Activated CD8-positive, alpha-beta memory T cell treated with anti-CD3 and anti-CD28 coated beads, Interleukin-2, amount 10 ng/mL, durations not matched to agents 7 days and 5 days (primary cell): ENCODE measurements at places on chromosomes 11 and 22. TPM values are rescaled to one million over a fixed set of nuclear protein-coding genes. Genes with fewer than 3 reads are reported as not detected.

The OR4C45 gene
- not detected for total RNA-seq

DNA sequence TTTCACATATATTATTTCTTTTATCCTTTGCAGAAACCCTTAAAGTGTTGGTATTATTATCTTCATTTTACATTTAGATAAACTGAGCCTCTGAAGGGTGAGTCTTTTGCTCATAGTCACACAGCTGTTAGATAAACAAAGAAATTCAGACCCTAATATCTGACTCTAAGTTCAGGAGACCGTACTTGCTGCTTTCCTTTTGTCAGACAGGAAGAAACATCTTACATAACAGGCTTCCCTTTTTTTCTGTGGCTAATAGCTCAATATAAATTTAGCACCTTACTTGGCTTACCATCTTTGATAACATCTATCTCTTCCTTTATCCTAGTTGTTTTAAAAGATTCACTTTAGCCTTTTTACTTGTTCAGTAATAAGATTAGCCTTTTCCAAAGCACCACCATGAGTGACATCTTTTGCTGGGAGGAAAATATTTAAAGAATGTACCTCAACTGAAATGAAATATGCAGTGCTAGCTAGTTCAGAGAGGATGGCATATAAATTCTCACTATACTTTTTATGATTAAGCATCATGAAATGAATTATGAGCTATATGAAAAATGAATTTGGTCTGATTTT, 128.6 kb downstream of the WNT11 start:
- no peak for DNase-seq

DNA sequence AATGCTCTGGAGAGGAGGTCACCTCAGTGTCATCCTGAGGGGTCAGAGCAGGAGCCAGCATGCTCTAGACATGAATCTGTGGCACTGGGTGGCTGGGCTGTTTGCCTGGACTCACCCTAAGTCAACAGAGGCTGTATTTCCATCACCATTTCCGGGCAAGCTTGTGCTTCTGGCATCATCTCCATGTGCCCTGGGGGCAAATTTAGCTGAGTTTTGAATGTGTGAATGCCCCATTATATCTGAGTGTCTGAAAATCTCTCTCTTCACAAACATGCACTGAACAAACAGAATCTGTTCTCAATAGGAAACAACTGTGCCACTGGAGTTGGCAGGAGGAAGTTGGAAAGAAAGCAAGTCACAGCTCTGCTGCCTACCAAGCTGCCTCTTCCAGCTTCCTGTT, 356.2 kb downstream of the GRM5 start:
- no peak for DNase-seq

DNA sequence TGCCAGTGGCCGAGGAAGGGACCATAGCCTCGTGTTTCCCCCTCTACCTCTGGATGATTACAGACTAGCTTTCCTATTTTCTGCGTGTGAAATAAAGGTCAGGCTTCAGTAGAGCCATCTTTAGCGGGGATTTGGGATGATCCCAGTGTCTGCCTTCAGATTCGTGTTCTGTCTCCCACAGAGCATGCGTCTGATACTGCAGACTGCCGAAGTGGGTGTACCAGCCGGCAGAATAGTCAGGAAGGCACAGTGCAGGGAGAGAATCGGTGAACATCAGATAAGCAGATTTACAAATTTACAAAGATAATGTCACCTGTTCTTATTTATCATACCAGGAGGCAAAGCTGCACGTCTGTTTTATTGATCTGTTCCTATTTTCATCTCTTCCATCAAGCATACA, 11.1 kb downstream of the CTTN start:
- no peak for DNase-seq

DNA sequence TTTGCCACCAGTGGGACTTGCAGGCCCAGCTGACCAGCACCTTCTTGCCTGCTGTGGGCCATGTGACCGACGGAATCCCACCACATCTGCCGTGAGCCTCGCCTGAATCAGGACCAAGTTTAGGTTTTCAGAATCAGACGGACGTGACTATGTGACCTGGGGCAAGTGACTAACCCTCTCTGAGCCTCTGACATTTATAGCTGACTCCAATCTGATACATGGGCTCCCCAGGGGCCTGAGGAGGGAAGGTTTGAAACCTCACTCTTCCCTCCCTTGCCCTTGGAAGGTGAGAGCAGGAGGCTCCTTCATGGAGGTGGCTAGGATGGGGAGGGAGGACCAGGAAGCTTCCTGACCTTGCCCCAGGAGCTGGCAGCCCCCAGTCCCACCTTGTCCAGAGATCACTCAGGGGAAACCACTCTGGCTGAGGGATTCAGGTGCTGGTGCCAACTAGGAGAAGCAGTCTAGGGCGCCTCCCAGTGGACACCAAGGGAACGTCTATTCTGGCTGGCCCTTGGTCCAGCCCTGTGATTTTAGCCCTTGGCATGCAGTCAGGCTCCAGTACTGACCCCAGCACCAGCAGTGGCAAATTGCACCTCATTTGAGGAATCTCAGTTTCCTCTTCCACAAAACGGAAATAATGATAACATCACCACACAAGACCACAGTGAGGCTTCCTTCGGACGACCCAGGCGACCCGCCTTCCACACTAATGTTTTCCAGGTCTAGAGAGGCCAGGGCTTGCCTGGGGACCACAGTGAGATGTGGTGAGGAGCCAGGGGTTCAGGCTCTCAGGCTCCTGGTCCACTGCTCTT, 47.2 kb upstream of the SYT7 start:
- peak; percentile 48 for DNase-seq

GRCh38 chr11:15278128-15278527, 163.4 kb downstream of the INSC start:
- DNase-seq = no peak

DNA sequence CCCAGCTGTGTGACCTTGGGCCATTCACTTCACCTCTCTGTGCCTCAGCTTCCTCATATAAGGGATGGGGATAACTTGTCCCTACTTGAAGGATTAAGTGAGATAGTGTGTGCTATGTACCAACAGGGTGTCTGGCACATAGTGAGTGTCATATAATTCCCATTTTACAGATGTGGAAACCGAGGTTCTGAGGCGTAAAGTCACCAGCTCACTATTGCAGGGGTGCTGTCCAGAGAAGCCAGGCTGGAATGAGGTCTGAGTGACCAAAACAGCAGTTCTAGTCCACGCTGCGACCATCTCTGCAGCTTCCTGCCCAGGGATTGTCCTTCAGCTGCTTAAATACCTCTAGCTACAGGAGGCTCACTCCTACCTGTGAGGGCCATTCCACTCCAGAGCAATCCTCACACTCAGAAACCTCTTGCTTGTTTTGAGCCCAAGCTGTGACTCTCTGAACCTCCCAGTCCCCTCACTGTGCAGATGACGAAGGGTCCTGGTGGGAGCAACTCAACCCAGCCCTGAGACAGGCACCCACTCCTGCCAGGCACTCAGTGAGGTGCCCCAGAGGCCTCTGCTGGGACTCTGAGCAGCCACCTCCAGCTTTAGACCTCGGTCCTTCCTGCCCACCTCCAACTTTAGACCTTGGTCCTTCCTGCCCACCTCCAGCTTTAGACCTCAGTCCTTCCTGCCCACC, 5.8 kb downstream of the MB start:
- peak; percentile 51 for DNase-seq
